ENCODE measurements at places on chromosomes 12 and 14.

DNA sequence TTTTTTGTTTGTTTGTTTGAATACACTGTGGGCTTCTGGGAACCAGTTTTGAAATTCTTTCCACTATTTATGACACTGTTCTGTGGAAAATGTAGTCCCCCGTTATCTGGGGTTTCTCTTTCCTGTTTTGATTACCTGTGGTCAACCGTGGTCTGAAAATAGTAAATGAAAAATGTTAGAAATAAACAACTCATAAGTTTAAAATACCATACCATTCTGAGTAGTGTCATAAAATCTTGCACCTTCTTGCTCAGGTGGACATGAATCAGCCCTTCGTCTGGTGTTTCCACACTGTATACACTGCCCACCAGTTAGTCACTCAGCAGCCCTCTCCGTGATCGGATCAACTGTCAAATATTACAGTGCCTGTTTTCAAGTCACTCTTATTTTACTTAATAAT, 5.1 kb upstream of the PAPOLA start:
- DNase-seq = no peak

DNA sequence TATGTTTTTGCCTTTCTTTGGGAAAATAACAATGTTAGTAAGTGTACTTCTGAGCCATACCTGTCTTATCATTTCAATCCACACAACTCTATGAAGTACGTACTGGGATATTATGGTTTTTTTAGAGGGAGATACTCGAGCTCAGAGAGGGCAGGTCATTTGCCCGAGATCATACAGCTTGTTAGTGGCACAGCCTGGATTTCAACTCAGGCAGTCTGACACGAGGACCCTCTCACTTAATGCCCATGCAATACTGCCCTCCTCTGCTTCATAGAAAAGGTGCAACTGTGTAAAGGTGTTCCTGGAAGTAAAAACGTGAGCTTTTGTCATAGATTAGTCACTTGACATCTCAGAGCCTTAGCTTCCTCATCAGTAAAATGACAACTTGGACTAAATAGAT, 128.0 kb downstream of the NDUFA12 start:
- DNase-seq = no peak

- no peak for DNase-seq
Measured at GRCh38 chr12:71871116-71871515, 31.6 kb downstream of the TBC1D15 start.

- DNase-seq = no peak
Measured at GRCh38 chr12:4221258-4221620, 52.3 kb upstream of the CCND2 start.

DNA sequence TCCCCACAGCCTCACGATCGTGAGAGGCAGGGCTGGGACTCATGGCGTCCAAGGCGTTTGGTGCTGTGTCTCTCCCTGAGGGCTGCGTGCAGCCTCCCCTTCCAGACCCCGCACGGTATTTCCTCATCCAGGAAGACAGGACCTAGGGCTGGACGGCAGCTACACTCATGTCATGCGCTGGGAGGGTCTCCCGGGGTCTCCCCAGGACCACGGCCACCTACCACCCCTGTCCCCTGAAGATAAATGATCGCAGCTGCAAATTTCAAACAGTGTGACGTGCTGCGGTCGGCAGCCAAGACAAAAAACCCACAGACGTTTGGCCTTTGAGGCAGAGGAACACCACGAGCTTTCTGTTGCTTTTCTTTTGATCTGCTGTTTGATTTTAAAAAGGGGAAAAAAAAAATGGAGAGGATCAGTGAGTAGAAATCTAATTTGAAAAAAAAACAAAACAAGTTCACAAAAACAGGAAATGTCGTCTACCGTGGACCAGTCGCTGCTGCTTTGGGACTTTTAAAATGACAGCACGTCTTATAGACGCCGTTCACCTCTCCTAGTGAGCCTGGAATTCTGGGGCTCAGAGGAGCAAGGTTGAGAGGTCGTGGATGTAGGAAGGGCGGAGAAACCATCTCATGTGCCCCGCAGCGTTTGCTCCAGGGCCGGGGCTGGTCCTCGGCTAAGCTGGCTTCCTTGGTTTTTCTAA, 237.6 kb downstream of the SLC41A2 start:
- DNase-seq = peak; percentile 17

DNA sequence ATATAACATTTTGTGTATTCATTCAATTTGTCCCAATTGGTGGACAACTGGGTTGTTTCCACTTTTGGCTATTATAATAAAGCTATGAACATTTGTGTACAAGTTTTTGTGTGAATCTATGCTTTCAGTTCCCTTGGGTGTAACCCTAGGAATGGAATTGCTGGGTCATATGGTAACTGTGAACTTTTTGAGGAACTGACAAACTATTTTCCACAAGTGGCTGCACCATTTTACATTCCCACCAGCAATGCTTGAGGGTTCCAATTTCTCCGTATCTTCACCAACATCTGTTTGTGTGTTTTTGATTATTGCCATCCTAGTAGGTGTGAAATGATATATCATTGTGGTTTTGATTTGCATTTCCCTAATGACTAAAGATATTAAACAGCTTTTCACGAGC, 13.0 kb downstream of the LPCAT3 start:
- DNase-seq = no peak

GRCh38 chr12:103350116-103350515, 145.7 kb downstream of the C12orf42 start:
- no peak for DNase-seq

GRCh38 chr12:122871851-122872780, 23.8 kb downstream of the VPS37B start:
- DNase-seq = no peak

- no peak for DNase-seq
Measured at GRCh38 chr12:90299666-90300065, 591.0 kb upstream of the ATP2B1 start.

- DNase-seq = no peak
Measured at GRCh38 chr12:68239309-68239982, 13.8 kb upstream of the IL26 start.

- no peak for DNase-seq
Measured at GRCh38 chr12:56792678-56793077, 29.6 kb downstream of the HSD17B6 start.

GRCh38 chr12:89593233-89593632, 67.4 kb upstream of the POC1B start:
- no peak for DNase-seq

DNA sequence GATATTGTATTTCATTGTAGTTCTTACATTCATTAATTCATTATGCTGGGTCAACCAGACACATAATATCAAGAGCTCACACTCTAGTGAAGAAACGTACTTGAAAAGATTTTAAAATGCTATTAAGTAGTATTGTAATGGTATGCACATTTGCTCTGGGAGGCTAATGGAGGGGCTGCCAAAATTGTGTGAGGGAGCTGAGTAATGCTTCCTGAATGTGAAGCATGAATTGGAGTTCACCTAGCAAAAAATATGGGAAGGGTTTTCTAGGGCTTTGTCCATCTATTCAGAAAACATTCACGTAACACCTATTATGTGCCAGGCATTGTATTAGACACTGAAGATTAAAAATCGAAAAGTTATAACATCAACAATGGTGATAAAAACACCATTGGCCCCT, 403.8 kb upstream of the PDE3A start:
- DNase-seq = no peak

All from activated CD8-positive, alpha-beta memory T cell treated with anti-CD3 and anti-CD28 coated beads for 48 hours (primary cell).